ENCODE measurements at places on chromosomes 12 and 14.
A peak's percentile ranks its signal among the peaks of the same experiment; 100 is the strongest.

DNA sequence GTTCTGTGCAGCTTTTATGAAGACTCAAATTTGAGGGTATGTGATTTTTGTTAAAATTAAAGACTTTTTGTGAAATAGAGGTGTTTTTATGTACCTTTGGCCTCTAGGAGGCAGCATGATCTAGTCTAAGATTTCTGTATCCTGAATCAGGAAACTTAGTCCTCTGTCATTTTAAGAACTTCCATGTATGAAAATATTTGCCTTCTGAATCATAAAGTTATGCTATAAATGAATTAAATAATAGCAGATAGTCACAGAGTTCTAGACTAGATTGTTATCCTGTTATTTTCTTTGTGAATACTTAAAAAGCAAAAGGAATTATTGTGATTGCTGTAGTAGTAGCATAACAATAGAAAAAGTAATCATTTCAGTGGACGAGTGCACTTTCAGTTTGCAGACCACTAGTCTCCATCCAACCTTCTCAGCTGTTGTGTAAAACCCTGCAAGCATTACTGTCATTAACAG lies 56.3 kb downstream of the FGD4 start:
- peak; percentile 46 for DNase-seq

- no peak for DNase-seq
These were observed 12.6 kb downstream of the APPL2 start for GRCh38 chr12:105223352-105223845.

DNA sequence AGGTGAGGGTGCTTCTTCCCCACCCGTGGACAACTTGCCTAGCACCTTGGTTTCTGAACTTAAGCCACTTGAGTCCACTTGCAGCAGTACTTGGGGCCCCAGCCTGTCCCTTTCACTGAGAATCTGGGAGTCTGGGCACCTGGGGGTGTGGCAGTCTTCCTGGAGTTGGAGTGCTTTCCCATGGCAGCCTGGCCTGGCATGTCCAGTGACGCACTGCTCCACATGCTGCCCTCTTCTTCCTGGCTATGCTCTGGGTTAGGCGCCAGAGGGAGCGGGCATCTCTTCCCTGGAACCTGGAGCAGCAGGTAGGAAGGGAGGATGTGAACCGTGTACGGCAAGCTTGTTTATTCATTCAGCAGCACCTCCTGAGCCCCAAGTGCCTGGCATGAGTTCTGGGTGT lies 76.4 kb downstream of the PAPOLA start:
- no peak for DNase-seq

- no peak for DNase-seq
These were observed 89.1 kb downstream of the C12orf75 start for GRCh38 chr12:105419606-105420005.

DNA sequence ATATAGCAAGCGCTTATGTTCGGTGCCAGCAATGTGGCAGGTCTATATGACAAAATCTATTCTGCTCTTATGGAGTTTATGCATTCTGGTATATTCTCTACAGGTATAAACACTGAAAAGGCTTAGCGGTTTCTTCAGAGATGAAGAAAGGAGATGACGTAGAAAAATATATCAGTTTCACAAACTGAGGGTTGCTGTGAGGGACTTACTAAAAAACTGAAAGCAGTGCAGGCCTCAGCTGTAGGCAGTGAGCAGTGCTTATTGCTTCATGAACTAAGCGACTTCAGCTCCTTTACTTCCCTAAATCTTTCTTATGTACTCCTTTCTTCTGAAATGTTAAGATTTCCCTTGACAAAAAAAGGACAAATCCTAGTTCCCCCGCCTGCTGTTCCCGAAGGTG lies 4.5 kb downstream of the DDX47 start:
- DNase-seq = no peak

Measured in GM10248 (cell line).